ENCODE measurements at places on chromosomes 6 and 20.

GRCh38 chr6:44381739-44382138 lies 5.8 kb upstream of the CDC5L start:
- no peak for DNase-seq

DNA sequence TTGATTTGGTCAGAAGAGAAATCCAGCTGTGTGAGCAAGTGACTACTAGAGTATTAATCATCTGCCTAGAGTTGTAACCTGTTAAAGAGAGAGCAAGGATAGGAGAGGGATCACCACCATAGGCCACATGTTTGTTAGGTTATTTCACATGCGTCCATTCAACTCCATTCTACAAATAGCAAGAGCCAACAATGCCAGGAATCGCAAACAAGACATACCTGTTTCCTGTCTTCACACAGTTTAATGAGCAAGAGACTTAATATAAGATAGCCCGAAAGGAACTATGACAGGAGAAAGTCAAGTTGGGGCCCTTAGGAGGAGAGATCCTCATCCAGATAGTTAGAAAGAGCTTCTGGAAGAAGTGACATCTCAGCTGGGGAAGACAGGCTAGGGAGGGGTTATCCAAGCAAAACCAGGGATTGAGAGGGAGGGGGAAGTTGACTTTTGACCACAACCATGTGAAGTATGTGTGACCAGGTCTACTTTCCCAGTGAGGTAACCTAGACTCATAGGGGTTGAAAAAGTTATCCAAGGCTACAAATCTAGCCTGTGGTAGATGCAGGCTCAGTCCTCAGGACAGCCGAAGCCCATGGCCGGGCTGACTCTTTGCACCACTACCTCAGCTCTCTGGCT lies 147.4 kb downstream of the ALDH8A1 start:
- no peak for DNase-seq

DNA sequence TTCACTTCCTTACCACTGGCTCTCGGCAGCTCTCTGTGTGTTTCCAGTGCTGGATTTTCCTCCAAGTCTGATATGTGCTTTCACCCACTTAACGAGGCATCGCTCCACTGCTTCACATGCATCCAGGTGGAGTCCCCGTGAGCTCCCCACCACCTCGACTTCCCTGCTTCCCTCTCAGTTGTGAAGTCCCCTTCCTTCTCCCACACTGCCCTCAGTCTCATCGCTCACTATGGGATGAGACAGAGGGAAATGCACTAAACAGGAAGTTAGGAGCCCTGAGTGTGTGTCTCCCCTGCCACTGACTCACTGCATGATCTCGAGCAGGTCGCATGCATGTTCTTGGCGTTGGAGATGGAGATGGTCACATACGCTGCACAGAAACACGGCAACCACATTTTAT lies 84.0 kb downstream of the MTHFD1L start:
- no peak for DNase-seq

DNA sequence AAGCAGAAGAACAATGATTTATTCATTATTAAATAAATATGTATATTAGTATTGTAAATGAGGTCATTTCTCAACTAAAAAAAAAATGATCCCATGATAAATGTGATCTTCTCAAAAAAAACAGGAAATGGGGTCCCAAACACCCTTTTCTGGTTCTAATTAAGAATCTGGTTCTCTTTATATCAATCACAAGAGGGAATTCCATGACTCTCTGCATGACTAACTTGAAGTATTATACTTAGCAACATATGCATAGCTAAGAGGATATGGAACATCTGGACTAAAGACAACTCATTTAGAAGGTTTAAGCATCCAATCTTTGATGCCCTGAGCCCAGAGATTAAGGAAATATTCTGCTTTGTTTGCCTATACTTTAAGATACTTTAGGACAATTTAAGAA lies 89.7 kb upstream of the EMILIN3 start:
- no peak for DNase-seq

GRCh38 chr6:11066505-11067347 lies 22.6 kb upstream of the ELOVL2 start:
- DNase-seq = no peak

GRCh38 chr6:145329257-145329656 lies 406.1 kb downstream of the EPM2A start:
- DNase-seq = no peak

DNA sequence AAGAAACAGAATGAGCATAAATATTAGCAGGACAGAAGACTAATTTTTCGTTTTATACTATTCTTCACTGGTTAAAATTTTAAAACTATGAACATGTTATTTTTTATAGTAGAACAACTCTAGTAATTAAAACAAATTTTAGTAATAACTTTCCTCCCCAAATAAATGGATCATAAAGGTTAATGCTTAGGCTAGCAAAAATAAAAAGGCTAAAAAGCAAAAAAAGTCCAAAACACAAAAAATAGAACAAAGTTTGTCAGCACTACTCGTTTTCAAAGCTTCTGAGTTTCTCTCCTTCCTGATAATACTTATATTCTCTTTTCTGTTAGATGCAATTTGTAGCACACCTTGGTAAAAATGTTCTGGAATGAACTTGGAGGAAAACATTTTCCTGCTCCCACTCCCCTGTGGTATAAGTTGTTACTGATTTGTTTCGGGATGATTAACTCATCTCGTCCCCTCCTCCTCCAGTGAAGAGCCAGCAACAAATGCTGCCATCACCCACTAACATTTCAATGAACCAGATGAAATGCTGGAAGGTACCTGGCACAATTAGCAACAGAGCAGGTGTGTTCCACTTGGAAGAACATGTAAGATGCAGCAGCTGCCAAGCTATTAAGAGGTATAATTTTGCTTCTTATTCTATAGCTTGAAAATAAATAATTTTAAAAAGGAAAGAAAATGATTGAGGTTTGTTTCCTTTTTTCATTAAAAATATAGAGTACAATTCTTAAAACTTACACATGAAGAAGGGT lies 130.5 kb downstream of the MYB start:
- DNase-seq = no peak

DNA sequence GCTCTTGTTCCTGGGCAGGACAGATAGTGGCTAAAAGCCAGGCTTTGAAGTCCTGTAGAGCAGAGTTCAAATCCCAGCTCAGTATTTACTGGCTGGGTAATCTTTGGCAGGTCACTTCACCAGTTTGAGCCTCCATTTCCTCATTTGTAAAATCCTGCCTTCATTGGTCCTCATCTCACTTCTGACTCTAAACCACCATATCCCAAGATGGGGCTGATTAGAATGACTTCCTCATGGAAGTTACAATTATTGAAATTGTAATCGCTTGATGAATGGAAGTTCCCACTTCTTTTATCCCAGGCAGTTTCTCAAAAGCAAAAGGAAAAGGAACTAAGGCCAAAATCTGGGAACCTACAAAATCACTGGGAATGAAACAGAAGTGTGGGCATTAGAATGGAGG lies 35.9 kb upstream of the B4GALT5 start:
- DNase-seq = no peak

DNA sequence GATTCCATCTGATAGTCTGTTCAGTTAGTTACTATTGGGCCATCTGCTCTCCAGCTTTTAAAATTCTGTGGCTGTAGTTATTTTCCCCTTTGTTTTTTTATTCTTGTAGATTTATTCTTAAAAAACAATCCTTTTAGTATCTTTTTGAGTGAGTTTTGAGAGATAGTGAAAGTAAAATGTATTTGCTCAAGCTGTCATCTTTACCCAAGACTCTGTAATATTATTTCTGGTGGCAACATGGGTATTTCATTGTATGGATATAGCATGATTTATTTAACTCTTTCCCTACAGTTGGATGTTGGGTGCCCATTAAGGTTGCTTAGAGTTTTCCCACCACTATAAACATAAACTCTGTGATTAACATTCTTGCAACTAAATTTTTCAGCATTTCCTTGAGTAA lies 24.6 kb downstream of the STK4 start:
- DNase-seq = no peak

DNA sequence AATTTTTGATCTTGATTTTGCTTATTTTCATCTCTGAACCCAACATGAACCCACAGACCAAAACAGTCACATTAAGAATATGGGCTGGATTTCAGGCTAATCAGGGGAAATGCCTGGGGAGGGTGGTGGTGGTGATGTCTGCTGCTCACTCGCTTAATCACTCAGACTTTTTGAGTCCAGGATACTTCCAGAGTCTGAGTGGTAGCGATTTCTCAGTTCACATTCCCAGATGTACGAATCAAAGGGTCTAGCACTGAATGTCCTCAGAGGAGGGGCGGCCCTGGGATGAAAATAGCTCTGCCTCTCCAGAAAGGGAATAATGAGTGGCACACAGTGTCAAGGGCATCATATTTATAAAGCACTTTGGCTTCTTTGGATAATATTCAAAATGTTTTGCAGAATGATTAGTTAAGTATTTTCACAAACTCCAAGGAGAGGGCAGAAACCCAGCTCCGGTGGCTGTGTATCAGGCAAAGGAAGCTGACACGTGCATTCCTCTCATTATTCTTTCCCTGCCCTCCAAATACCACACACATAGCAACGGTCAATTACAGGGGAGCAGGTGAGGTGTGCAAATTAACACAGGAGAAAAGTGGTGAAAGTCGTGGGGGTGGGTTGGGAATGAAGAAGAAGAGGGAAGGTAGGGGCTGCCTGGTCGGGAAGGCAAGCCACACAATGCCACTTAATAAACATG lies 345.2 kb upstream of the RSPO3 start:
- DNase-seq = no peak

- no peak for DNase-seq
These were observed 120.1 kb upstream of the ARMC2 start for GRCh38 chr6:108727966-108728730.

- no peak for DNase-seq
These were observed 16.2 kb upstream of the C6orf118 start for GRCh38 chr6:165325609-165326008.

GRCh38 chr6:130810307-130811030 lies 16.7 kb upstream of the SMLR1 start:
- no peak for DNase-seq

- DNase-seq = no peak
These were observed 458.8 kb downstream of the TFAP2B start for GRCh38 chr6:51277474-51277873.

- no peak for DNase-seq
These were observed 82.3 kb downstream of the CAP2 start for GRCh38 chr6:17475606-17476244.

DNA sequence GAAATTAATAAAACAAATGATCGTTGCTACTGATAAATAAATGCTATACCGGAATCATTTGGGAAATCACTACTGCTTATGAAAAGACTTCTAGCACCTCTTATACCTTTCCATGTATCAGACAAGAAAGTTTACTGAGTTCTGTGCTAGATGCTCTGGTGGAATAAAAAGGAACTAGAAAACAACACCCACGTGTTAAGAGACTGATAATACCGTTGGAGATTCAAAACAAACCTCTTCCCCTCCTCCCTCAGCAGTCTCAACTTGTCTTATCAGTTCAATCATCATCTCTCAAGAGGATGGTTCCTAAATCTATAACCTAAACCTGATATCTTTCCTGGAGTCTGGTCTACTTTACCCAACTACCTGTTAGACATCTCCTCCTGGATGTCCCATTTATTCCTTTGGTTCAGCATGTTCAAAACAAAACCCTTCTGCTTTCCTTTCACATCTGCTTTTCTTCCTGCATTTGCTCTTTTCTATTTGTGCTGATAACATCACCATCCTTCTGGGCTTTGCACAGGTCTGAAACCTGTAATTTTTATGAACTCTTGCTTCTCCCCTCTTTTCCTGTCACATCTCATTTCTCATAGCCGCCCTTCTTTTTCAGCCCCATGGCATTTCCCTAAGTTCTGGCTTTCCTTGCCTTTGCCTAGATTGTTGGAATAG lies 122.2 kb downstream of the COL19A1 start:
- no peak for DNase-seq

DNA sequence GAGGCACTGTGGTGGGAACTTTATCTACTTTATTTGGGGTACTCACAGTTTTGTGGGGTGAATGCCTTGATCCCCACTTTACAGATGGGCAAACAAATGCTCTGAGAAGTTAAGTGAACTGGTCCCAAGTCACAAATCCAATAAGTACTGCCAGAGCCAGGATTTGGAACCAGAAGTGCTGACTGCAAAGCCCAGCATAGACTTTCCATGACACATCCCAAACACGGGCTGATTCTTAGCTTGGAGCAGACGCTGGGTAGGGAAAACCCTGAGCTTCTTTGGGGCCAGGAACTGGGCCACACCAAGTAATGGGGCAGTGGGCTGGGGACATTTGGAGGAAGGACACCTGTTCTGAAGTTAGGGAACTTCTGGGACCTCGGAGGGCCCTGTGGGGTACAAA lies 20.3 kb downstream of the RIN2 start:
- DNase-seq = no peak

GRCh38 chr6:149727793-149728498 lies 10.0 kb upstream of the LATS1 start:
- DNase-seq = no peak

DNA sequence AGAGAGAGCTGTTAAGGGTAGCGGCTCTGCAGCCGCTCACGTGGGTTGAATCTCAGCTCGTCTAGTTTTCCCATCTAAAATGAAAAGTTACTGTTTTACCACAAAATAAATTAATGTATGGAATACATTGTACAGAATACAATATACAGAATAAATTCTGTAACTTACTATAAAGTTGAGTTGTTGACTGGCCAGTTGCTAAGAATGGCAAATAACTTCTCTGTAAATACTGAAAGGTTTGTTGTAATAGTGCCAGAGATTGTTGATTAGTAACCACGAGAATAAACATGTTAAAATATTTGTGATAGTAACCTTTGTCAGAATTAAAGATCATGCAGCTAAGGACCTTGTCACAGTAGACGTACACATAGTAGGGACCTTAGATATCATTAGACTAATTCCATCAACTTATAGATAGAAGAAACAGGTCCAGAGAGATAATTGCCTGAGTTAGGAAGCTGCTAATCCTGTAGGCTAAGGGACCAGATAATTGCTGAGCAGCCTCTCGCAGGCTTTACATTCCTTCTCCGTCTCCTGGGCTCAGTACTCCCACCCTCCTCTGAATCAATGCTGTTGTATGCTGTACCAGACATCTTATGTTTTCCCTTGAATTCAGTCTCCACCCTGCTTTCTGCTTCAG lies 544 bp upstream of the NRM start:
- DNase-seq = no peak

GRCh38 chr20:49867453-49868215 lies 47.7 kb downstream of the SPATA2 start:
- no peak for DNase-seq

GRCh38 chr6:155591741-155592140 lies 136.1 kb upstream of the NOX3 start:
- no peak for DNase-seq

DNA sequence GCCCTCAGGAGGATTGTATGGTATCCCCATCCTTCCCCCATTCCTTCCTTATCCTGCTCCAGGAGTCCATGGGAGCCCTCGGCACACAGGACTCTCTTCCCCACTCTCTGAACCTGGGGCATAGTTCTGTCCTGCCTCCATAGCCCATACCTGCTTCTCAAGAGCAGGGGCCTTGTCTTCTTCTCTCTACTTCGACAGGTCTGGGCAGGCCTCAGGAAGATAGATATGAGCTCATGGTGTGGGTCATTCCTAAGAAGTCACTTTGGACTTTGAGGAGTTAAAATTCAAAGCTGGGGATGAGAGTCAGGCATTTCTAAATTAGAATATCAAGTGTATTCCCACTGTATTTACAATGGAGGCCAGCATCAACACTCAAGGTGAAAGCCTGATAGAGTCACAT lies 8.4 kb upstream of the ADA start:
- no peak for DNase-seq
